ENCODE measurements at places on chromosomes 11 and 22.

DNA sequence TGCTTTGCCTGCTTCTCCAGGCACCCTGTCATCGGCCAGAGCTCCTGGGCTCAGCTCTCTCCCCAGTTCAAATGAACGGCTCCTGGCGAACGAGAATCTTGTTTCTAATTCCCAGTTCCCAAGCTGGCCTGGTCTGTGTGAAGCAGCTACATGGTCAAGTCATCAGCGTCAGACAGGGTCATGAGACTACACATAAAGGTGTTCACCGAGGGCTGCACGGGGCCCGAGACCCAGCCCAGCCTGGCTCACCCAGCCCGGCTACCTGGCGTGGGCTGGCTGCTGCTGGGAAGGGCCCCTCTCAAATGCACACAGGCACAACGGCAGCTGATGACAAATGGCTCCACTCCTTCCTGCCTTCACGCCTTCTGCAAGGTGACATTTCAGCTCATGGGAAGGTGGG, 14.6 kb upstream of the CELSR1 start:
- DNase-seq = no peak

GRCh38 chr11:78996007-78996406, 421.3 kb upstream of the NARS2 start:
- DNase-seq = no peak

- DNase-seq = no peak
Observed at GRCh38 chr11:128868841-128869671, 2.0 kb upstream of the KCNJ1 start.

DNA sequence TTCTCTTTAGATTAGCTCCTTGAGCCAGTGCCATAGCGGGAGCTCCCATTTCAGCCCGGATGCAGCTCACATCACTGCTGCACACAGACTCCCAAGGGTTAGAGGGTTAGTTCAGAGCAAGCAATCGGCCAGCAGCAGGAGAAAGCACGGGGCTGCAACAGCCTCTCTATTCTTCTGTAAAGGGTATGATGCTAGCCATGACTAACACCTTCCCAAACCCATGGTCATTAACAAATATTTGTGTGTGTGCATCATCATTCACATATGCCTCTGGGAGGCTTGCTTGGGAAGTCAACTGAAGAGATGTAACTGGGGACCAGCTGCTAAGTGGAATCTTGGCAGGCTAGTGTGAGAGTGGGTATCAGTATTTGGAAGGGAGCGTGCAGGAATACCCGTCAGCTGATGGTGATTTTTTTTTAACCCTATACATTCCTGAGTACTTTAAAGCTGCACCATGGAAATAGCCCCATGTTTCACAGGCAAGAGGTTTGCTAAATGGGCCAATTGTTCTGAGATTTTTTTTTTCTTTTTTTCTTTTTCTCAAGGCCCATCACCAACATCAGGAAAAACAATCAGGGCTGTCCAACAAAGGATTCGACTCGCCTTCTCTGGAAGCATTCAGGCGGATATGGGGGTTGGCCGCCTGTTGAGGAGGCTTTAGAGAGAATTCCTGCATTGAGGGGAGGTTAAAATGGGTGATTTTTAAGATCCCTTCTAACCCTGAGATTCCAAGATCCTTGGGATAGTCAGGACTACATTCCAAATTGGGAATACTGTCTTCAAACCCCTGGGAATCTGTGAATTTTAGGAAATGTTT, 33.2 kb upstream of the CCDC89 start:
- DNase-seq = no peak

DNA sequence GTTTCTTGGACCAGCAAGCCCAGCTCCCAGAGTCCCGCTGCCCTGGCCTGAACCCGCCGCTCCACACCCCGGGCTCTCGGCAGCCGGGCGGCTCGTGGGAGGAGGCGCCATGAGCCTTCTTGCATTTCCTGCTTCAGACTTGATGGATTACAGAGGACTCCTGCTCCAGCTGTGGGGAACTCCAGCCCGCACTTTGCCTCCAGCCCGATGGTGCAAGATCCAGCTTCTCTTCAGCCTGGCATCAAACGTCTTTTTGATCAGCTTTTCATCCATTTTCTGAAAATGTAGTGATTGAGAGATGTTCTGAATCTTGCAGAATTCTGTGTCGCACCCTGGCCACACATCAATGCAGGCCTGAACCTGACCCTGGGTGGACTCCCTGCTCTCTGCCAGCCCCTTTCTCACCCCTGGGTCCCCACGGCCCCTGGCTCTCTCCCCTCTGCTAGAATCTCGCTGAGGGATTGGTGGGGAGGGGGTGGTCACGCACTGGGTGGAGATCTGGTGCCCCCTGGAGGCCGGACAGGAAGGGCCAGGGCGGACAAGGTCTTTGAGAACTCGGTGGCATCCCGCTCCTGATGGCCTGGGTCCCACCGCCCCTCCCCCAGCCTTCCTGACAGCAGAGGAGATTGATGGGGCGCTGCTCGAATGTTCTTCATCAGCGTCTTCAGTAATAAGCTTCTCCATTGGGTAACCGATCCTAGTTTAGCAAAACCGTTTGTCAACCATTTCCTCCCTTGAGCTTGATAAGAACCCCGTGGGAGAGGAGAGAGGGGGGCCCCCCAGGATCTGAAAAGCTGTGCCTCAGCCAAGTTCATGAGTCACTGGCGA, 12.1 kb upstream of the NFAM1 start:
- DNase-seq = peak; percentile 85

DNA sequence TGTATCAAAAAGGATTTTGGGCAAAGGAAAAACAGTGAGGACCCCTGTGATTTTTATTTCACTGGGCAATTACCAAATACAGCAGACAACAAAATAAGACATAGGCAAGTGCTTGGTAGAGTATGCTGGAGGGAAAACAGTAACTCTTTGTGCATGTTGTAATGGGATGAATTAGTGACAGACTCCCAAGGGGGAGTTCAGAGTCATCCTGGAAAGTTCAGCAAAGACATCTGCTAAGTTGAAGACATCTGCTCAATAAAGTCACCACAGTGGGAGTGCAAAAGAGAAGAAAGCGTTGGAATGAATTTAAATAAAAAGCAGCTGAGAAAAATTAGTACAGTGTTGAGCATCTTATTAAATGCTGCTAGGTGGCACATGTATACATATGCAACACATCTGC, 378.8 kb upstream of the ISX start:
- no peak for DNase-seq

DNA sequence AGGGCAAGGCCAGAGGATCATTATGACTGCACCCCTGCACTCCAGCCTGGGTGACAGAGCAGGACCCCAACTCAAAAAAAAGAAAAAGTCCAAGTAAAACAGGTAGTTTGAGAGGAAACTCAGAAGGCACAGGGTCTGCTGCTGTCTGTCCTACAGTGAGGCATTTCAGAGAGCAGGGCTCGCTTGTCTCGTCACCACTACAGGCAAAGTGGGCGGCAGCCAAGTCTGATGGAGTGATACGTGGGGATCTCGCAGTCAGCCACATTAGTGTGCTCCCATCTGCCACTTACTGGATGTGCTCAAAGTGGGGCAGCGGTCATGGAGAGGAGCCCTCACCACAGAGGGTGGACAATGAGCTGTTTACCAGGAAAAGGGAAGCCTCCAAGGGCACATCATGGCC, 42.1 kb downstream of the PI4KA start:
- DNase-seq = no peak

GRCh38 chr11:113308601-113309000, 5.8 kb upstream of the TTC12 start:
- DNase-seq = no peak

DNA sequence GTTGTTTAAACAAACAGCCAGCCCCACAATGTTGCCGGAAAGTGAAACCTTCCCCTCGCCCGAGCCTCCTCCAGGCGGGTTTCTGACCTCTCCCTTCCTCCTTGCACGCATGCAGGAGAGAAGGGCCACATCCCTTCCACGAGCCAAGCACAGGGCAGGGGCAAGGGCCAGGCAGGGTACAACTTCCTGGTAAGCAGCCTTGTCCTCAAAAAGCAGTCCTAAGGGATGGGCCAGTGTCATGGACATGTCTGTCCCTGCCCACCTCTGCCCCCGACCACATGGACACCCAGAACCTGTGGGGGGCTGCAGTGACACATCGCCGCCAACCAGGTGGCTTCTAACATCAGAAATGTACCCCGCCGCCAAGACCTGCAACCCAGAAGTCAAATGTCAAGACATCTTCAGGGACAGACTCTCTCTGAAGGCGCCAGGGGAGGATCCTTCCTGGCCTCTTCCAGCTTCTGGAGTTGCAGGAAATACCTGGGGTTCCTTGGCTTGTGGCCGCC, 145.3 kb downstream of the CRYBB2 start:
- no peak for DNase-seq

DNA sequence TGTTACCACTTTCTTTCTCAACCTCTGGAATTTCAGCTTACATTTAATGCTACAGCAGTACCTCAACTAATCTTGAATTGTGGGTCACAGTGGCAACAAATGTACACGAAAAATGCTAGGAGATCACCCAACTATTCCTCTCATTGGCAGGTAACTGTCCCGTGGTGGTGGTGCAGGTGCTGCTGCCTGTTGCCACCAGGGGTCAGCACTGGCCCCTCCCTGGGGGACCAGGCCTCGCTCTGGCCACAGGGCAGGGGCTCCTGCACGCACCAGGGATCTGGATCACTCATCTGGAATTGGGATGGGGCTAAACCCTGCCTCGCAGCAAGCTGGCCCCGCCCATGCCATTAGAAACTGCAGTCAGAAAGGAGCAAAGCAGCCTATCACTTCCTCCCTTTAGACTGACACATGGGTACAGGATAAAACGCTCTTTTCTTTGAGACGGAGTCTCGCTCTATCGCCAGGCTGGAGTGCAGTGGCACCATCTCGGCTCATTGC, 6.9 kb upstream of the POLDIP3 start:
- peak; percentile 90 for DNase-seq

GRCh38 chr22:30279932-30280331, 9.4 kb downstream of the CASTOR1 start:
- DNase-seq = no peak

GRCh38 chr22:42978453-42979103, 36.4 kb downstream of the PACSIN2 start:
- no peak for DNase-seq

DNA sequence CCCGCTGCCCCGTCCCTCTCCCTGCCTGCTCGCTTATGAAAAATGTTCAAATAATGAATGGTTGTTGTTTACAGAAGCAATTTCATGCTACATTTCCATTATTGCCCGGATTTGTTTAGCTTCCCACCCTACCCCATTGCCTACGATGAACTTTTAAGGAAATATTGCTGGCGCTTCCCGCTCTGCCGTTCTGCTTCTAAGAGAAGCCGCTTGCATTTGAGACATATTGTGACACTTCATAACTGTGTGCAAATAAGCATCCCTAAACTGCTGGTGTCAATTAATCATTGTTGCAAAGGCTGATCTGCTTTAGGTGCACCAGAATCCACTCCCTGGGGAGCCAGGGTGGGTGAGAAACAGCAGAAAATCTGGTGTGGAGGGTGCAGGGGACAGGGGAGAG, 52.3 kb upstream of the LMO1 start:
- no peak for DNase-seq

- no peak for DNase-seq
Observed at GRCh38 chr11:102429226-102429625, 23.3 kb downstream of the TMEM123 start.

DNA sequence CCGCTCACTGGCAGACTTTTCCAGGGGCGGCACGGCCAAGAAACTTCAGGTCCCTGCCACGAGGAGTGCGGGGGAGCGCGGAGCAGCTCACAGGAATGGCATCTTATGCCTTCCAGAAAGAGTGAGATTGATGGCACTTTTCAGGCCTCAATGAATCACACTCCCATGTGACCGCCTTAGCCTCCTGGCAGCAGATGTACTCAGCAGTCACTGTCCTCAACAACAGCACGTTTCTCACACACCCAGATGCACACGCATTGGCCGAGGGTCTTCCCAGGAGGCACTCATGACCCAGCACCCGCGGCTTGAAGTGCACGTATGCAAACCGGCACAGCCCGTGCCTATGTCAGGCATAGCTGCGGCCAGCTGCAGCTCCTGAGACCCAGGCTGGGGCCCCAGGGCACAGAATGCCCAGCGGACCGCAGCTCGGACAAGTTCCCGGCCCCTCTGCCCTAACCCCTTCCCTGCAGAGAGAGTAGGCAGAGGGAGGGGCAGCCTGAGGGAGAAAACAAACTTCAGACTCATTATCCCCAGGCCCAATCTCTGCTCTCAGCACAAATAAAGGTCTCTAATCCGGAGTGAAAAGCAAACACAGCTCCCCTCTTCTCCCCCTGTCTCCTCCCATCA, 48.3 kb downstream of the RPUSD4 start:
- no peak for DNase-seq

GRCh38 chr11:134654161-134654915, 242.3 kb upstream of the B3GAT1 start:
- DNase-seq = no peak

DNA sequence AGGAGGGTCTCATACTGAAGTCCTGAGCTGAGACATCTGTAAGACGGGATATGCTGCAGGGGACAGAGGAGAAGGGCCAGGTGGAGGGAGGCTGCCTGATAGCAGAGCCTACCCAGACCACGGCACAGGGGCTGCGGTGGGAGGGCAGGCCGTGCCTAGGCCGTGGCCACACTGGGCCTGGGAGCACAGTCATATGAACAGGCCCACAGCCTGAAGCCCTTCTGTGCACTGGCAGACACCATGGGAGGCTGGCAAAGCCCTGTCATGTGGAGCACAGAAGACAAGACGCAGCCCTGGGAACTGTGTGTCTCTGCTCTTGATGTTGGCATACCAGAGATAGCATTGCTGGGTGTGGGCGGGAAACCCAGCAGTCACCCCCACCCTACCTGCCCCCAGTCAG, 3.3 kb downstream of the SPATA19 start:
- DNase-seq = peak; percentile 13

DNA sequence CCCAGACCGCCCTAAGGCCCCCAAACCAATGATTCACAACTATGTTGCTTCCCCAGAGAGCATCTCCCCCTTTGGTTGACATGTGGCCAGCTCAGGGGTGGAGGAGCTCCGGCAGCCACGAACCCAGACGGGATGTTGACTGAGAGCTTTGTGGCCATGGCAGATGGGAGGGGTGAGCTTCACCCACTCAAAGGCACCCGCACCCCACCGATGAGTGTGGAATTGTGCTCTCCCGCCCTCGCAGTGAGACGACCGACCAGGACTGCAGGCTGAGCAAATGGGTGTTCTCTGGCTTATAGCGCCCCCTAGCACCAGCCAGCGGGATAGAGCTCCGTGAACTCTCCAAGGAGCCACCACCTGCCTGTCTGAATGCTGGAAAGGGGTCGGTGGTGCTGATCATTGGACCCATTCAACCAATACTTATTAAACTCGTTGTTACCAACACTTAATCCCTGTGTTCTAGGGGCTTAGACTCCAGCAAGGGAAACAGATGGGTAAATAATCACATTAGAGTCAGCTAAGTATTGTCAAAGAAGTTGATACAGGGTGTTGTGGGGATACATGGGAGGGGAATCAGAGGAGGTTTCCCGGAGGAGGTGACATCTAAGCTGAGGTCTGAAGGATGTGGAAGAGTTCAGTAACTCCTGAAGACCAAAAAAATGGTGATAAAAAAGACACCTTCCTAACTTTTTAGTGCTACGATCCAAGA, 4.5 kb upstream of the TIMP3 start:
- DNase-seq = peak; percentile 77

Measured in GM13976 (cell line).